ENCODE measurements at places on chromosomes 7 and 10.
A peak's percentile ranks its signal among the peaks of the same experiment; 100 is the strongest.

DNA sequence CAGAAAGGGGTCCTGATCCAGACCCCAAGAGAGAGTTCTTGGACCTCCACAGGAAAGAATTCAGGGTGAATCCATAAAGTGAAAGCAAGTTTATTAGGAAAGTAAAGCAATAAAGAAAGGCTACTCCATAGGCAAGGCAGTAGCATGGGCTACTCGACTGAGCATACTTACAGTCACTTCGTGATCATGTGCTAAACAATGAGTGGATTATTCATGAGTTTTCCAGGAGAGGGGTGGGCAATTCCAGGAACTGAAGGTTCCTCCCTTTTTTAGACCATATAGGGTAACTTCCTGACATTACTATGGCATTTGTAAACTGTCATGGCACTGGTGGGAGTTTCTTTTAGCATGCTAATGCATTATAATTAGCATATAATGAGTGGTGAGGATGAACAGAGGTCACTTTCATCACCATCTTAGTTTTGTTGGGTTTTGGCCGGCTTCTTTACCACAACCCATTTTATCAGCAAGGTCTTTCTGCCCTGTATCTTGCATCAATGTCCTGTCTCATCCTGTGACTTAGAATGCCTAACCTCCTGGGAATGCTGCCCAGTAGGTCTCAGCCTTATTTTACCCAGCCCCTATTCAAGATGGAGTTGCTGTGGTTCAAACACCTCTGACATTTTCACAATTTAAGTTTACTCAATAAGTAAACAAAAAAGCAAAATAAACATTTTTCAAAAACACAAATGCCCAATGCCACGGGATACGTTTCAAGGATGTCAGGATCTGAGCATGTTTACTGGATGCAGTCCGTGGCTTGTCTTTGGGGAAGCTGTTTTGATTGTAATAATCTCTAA, 37.0 kb downstream of the ALOX5 start:
- DNase-seq: no peak

- peak; percentile 71 for DNase-seq
Observed at GRCh38 chr7:73683056-73683787, at the start of the genes BUD23 and DNAJC30. BUD23 (plus strand) TSS chr7:73683597; CDS start chr7:73683626, 29 bp downstream. DNAJC30 (minus strand) TSS chr7:73683453; CDS start chr7:73683423, 30 bp downstream.

DNA sequence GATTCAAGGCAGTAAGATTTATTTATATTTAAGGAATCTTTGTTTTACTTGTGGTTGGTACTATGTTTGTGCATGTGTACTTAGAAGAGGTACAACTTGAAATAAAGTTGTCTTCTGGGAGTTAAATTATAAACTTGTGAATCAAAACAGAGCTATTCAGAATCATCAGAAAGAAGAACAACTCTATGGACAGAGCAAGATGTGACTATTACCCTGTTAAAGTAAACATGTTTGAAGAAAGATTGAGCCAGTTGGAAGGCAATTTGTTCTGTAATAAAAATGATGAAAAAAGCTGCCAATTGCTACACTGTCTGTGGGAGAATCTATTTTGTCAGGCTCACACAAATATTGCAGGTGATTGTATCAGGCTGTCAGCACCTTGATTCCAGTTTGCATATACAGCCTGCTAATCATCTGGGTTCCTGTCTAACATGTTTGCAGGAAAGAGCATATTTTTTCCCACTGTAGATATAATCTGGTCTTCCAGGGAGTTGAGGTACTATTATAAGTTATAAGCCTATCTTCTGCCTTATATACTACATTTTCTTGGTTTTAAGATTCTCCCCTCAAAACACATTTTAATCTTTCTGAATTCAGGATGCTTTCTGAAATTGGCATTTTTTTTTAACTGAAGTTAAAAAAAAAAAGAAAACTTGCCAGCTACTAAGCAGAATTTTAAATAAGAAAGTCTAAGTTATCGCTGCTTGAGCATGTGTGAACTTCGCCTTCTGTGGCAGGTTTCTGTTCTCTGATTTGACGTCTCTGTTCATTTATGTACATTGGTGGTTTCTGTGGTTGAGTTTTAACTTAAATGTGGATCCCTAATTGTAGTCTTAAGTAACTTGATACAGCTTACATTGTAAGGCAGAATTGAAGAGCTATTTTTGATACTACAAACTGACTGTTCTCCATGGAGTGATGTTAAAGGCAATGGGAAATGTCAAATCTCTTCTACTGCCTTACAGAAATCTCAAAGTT, 46.0 kb downstream of the ZNRF2 start:
- no peak for DNase-seq

DNA sequence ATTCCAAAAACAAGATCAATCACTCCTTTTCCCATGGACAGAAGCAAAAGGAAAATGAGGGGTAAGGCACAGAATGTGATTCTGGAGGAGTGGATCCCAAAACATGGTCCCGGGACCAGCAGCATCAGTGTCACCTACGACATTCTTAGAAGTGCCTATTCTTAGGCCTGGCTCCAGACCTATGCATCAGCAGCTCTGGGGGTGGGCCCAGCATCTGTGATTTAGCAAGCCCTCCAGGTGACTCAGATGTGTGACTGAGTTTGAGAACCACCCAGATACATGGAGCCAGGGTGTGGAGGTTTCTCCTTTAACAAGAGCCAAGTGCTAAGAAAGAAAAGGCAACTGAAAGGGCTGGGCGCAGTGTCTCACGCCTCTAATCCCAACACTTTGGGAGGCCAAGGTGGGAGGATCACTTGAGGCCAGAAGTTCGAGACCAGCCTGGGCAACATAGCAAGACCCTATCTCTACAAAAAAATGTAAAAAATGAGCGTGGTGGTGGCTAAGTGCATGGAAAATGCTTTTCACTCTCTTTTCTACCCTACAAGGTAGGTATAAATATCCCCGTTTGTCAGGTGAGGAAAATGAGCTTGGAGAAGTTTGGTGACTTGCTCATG, 17.1 kb upstream of the ARPC1A start:
- no peak for DNase-seq

- no peak for DNase-seq
Observed at GRCh38 chr10:121631365-121632029, 33.3 kb upstream of the FGFR2 start.

All from non-pigmented ciliary epithelial cell (primary cell).